Activated CD4-positive, alpha-beta T cell treated with anti-CD3 and anti-CD28 coated beads, Interleukin-2, amount 10 ng/mL, durations not matched to agents 24 days and 14 days (primary cell): ENCODE measurements at places on chromosomes 3 and 15. TPM values are rescaled to one million over a fixed set of nuclear protein-coding genes. Genes with fewer than 3 reads are reported as not detected.

XRN1 gene
- total RNA-seq: 43.8 and 49.5 TPM in 2 replicates

EIF4G1 gene
- 680 and 700 TPM in 2 replicates for total RNA-seq

KLHL25 gene
- 9.0 and 9.8 TPM in 2 replicates for total RNA-seq

CPA3 gene
- not detected in 2 replicates for total RNA-seq

GRCh38 chr3:40070816-40071215 lies 238.7 kb upstream of the EIF1B start:
- H3K4me3 ChIP-seq: no peak overlapping the region
- H3K36me3 ChIP-seq: no peaks in the 10 kb centered on the region
- H3K27me3 ChIP-seq: peaks cover 5% of the 10 kb centered on the region
- H3K27ac ChIP-seq: no peak overlapping the region
- no peak for DNase-seq

GRCh38 chr3:27160146-27160545 lies 209.0 kb downstream of the NEK10 start:
- no peaks in the 10 kb centered on the region for H3K4me1 ChIP-seq
- no peaks in the 10 kb centered on the region for H3K36me3 ChIP-seq
- H3K27me3 ChIP-seq: no peaks in the 10 kb centered on the region
- no peak overlapping the region for H3K4me3 ChIP-seq
- no peak for DNase-seq
- no peak overlapping the region for H3K27ac ChIP-seq

- DNase-seq: peak; percentile 88
- H3K27ac ChIP-seq: no peak overlapping the region
- H3K4me1 ChIP-seq: peaks cover 12% of the 10 kb centered on the region
- peaks cover 4% of the 10 kb centered on the region for H3K27me3 ChIP-seq
- H3K4me3 ChIP-seq: no peak overlapping the region
Observed at GRCh38 chr3:32175607-32176197, 62.8 kb upstream of the CMTM8 start.

GRCh38 chr3:104519468-104520227 lies 847.1 kb upstream of the ALCAM start:
- H3K4me1 ChIP-seq: no peaks in the 10 kb centered on the region
- no peak overlapping the region for H3K4me3 ChIP-seq
- H3K27ac ChIP-seq: no peak overlapping the region
- no peaks in the 10 kb centered on the region for H3K36me3 ChIP-seq
- no peak for DNase-seq

- H3K4me1 ChIP-seq: peaks cover 32% of the 10 kb centered on the region
- no peak overlapping the region for H3K27ac ChIP-seq
- no peak for DNase-seq
- H3K36me3 ChIP-seq: no peaks in the 10 kb centered on the region
- no peak overlapping the region for H3K4me3 ChIP-seq
- peaks cover 5% of the 10 kb centered on the region for H3K27me3 ChIP-seq
Observed at GRCh38 chr3:43247561-43248184, 38.7 kb upstream of the SNRK start.

DNA sequence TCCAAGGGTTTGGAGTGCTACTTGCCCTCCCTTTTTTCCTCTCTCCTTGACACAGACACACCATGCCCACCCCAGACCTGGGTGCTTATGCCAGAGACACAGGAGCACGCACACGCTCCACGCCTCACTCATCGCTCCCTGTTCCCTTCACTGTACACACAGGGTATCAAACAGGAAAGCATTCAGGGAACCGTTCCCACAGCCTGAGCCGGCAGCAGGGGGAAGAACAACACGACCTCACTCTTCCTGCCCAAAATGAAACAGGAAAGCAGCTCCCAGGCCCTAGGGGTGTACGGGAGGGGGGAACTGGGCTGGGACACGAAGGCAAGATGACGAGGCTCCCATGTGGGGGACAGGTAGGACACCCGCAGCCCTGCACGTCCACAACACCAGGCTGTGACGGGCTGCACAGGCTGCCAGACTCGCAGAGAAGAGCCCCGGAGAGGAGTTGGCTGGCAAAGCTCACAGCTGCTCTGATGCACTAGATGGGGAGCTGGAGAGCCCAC lies 11.2 kb downstream of the DLL4 start:
- peaks cover 32% of the 10 kb centered on the region for H3K4me1 ChIP-seq
- peak; percentile 66 for DNase-seq
- peak overlapping the region; percentile 39 for H3K4me3 ChIP-seq
- H3K27me3 ChIP-seq: no peaks in the 10 kb centered on the region

- H3K4me1 ChIP-seq: no peaks in the 10 kb centered on the region
- DNase-seq: no peak
- no peak overlapping the region for H3K27ac ChIP-seq
- H3K4me3 ChIP-seq: no peak overlapping the region
Observed at GRCh38 chr3:55380561-55380960, 106.5 kb downstream of the WNT5A start.

DNA sequence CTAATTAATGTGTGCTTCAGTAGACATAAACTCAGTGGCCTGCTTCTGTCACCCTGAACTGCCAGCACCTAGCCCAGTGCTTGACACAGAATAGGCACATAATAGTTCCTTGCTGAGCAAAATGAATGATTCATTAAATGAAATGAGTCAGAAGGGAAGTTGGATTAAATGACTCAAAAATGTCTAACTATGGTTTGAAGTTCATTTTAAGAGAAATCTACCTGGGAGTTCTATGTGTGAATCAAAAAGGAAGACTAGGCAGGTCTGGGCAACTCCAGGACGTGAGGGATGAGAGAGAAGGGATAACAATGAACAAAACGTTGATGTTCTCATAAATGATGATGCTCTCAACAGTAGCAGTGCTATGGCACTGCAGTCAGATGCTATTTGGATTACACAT lies 175.0 kb downstream of the CFAP20DC start:
- H3K27ac ChIP-seq: peak overlapping the region; percentile 86
- H3K4me1 ChIP-seq: peaks cover 13% of the 10 kb centered on the region
- H3K4me3 ChIP-seq: peak overlapping the region; percentile 22
- peaks cover 11% of the 10 kb centered on the region for H3K27me3 ChIP-seq

- H3K27ac ChIP-seq: no peak overlapping the region
- H3K4me3 ChIP-seq: peak overlapping the region; percentile 47
- peaks cover 2% of the 10 kb centered on the region for H3K4me1 ChIP-seq
- peaks cover 50% of the 10 kb centered on the region for H3K27me3 ChIP-seq
- H3K36me3 ChIP-seq: no peaks in the 10 kb centered on the region
Observed at GRCh38 chr15:55587321-55588069, 650 bp downstream of the PYGO1 start.
